Panc1 (cell line): ENCODE measurements at places on chromosomes 1 and 21.

- H3K27ac ChIP-seq: peak overlapping the region; percentile 95
- H3K27me3 ChIP-seq: no peaks in the 10 kb centered on the region
- DNase-seq: no peak
- H3K36me3 ChIP-seq: no peaks in the 10 kb centered on the region
- peaks cover 27% of the 10 kb centered on the region for H3K4me1 ChIP-seq
Measured at GRCh38 chr1:15833069-15833679, 14.3 kb upstream of the SPEN start.

- H3K4me1 ChIP-seq: no peaks in the 10 kb centered on the region
- H3K36me3 ChIP-seq: no peaks in the 10 kb centered on the region; the same call in 1 of the 2 replicates
- H3K4me3 ChIP-seq: peak overlapping the region; percentile 48
- H3K27me3 ChIP-seq: peaks cover 24% of the 10 kb centered on the region
Measured at GRCh38 chr1:156421062-156421938, 52.3 kb downstream of the RHBG start.

- H3K27ac ChIP-seq: no peak overlapping the region
- no peak for DNase-seq
- no peak overlapping the region for H3K4me3 ChIP-seq
- peaks cover 8% of the 10 kb centered on the region for H3K36me3 ChIP-seq
- no peaks in the 10 kb centered on the region for H3K27me3 ChIP-seq
Measured at GRCh38 chr21:25959799-25960198, 210.8 kb downstream of the APP start.

GRCh38 chr1:158998781-158999161 lies 10.9 kb upstream of the IFI16 start:
- peak overlapping the region; percentile 39 for H3K4me3 ChIP-seq
- no peak overlapping the region for H3K27ac ChIP-seq
- no peaks in the 10 kb centered on the region for H3K36me3 ChIP-seq
- H3K27me3 ChIP-seq: peaks cover 7% of the 10 kb centered on the region
- H3K4me1 ChIP-seq: no peaks in the 10 kb centered on the region
- DNase-seq: peak; percentile 58

DNA sequence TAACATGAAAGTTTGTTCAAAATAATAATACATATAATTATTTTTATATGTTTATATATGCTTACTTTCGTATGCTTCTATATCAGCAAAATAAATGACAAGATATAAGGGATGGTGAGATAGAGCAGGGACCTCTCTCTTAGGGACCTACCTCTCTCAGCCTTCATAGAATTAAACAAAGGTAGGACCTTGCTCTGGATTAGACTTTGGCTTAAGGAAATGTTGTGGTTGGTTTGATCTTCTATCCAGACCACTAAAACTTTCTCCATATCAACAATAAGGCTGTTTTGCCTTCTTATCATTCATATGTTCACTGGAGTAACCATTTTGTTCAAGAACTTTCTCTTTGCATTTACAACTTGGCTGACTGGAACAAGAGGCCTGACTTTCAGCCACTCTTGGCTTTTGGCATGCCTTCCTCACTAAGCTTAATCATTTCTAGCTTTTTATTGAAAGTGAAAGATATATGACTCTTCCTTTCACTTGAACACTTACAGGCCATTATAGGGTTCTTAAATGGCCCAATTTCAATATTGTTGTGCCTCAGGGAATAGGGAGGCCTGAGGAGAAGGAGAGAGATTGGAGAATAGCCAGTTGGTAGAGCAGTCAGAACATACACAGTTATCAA lies 14.4 kb downstream of the FRRS1 start:
- H3K27ac ChIP-seq: no peak overlapping the region
- no peaks in the 10 kb centered on the region for H3K36me3 ChIP-seq
- H3K27me3 ChIP-seq: no peaks in the 10 kb centered on the region

GRCh38 chr1:121519042-121519755 lies 334.4 kb downstream of the SRGAP2C start:
- peak; percentile 1 for DNase-seq
- peak overlapping the region; percentile 76 for H3K27ac ChIP-seq
- H3K27me3 ChIP-seq: no peaks in the 10 kb centered on the region
- peak overlapping the region; percentile 63 for H3K4me3 ChIP-seq
- H3K4me1 ChIP-seq: peaks cover 9% of the 10 kb centered on the region

- no peaks in the 10 kb centered on the region for H3K4me1 ChIP-seq
- no peaks in the 10 kb centered on the region for H3K36me3 ChIP-seq
- H3K27me3 ChIP-seq: no peaks in the 10 kb centered on the region
- no peak for DNase-seq
Measured at GRCh38 chr21:33296156-33296555, 28.6 kb upstream of the IFNAR1 start.
